Brain microvascular endothelial cell (primary cell): ENCODE measurements at places on chromosomes 11 and 22.

GRCh38 chr22:49284931-49285330 lies 542.7 kb downstream of the BRD1 start:
- DNase-seq: no peak

GRCh38 chr22:44270556-44270880 lies 42.2 kb downstream of the SHISAL1 start:
- DNase-seq: no peak

DNA sequence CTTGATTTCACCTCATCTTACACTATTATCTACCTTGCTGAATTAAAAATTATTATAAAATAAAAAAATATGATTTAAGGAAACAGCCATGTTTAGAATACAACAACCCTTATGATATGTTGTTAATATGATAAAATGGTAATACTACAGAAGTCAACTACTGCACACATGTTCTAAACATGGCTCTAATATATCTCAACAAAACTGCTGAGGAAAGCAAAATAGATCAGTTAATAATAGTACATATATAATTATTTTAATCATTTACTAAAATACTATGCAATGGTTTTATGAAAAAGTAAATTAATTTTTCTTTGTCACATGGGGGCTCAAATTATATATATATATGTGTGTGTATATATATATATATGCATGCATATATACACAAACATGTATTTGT lies 57.7 kb downstream of the EIF3M start:
- no peak for DNase-seq

GRCh38 chr11:33055375-33055774 lies 16.0 kb downstream of the TCP11L1 start:
- DNase-seq: no peak

DNA sequence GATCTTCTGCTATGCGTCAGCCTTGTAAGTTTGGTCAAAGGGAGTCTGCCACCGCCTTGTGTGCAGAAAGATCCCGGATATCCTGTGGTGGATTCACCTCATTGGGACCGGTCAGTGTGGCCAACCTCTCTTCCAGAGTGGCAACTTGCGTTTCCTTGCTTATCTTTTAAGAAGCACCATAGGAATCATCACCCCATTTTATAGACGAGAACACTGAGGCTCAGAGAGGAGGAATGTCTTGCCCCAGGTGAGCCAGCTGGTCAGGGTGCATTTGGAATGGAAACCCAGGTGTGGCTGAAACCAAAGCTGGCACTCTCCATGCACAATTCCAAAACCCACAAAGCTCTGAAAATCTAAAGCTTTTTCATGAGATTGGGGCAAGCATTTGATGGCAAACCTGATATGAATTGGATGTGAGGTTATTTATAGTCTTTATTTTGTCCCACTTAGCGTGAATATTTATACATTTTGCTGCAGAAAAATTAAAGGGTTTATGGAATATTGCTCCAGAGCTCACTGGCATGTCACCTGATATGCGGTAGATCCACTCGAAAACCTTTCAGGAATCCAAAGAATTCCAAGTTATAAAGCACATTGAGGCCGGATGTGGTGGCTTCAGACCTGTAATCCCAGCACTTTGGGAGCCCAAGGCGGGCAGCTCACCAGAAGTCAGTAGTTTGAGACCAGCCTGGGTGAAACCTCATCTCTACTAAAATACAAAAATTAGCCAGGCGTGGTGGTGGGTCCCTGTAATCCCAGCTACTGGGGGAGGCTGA lies 12.1 kb upstream of the EIF3D start:
- DNase-seq: no peak

DNA sequence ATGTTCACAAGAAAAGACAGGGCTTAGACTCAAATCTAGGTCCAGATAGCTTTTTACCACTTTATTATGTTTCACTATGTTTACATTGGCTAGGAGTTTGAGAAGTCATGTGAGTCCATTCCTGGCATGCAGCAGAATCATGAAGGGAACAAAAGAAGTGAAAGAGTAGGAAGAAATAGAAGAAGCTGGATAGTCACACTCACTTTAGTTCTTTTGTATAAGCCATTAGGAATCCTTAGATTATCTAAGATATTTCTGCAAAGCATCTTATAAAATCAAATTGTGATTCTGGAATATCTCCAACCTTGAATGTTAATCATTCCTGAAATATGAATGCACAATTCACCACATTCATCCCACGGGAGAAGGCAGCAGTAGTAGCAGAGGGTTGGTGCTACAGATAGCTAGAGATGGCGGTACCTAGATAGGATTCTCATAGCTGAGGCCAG lies 31.9 kb downstream of the MAML2 start:
- DNase-seq: peak; percentile 73

DNA sequence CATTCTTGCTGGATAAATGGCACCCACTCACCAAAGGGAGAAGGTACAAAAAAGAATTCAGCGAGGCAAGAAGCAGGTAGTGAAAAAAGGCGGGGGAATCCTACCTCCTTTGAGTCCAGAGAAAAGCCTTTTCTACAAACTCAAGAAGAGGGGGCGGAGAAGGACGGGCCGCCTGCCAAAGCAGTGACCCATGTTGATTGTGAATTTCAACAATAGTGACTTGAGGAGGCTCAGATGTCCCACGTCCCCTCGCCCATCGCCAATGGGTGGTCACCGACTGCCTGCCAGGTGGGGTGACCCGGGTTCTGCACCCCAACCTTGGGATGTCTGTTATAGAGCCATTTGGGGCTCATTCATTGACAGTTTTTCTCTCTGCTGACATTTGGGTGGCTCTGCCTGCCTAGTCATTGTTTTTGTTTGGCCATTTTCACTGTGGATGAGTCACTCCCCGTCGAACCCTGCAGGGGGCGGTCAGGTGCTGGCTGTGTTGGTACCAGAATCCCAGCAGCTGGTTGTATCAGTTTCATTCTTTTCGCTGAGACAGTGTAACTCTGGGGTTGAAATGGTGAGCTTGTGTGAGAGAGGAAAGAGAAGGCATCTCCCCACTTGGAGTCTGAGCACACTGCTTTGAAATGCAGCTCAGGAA lies 163.4 kb upstream of the NCAM1 start:
- DNase-seq: peak; percentile 12

- DNase-seq: peak; percentile 55
Measured at GRCh38 chr22:41352058-41352457, 29.7 kb upstream of the TEF start.

GRCh38 chr11:111378185-111378860 lies 752 bp downstream of the POU2AF1 start:
- no peak for DNase-seq
